ENCODE measurements at places on chromosomes 6 and 20.

- DNase-seq, result no peak
Measured at GRCh38 chr6:90369024-90369519, 72.4 kb upstream of the BACH2 start.

DNA sequence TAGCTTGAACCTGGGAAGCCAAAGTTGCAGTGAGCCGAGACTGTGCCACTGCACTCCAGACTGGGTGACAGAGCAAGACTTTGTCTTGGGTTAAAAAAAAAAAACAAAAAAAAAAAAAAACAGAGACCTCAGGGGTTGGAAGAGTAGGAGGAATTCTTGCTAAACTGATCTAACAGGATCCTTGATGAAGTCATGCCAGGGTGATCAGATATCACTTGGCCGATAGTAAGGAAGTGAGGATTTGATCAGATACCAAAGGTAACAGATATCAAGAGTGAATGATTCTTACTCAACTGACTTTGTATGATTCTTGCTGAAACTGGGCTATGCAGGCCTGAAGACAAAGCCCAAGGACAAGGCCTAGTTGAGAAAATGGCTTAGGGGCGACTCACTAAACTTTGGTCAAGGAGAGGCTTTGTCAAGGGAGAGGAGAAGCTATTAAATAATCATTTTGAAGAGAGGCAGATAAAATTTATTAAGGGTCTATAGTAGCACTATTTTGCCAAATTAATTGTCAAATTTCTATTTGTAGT lies 624.7 kb downstream of the UTRN start:
- no peak for DNase-seq

DNA sequence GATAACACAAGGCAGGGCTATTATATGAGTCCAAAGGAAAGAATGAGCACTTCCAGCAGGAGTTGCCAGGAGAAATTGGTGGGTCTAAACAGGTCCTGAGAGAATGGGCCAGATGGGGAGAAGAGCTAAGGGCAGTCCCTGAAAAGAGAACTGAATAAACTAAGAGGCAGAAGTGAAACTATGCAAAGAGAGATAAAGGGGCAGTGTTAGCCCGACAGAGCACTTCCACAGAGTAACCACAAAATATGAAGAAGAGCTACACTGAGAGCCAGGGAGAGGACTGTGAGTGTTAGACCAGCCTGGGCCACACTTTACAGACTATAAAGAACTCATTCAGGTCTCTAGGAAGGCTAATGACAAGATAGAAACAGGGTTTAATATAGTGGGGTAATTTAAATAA lies 43.8 kb downstream of the RALGAPA2 start:
- DNase-seq, result no peak

DNA sequence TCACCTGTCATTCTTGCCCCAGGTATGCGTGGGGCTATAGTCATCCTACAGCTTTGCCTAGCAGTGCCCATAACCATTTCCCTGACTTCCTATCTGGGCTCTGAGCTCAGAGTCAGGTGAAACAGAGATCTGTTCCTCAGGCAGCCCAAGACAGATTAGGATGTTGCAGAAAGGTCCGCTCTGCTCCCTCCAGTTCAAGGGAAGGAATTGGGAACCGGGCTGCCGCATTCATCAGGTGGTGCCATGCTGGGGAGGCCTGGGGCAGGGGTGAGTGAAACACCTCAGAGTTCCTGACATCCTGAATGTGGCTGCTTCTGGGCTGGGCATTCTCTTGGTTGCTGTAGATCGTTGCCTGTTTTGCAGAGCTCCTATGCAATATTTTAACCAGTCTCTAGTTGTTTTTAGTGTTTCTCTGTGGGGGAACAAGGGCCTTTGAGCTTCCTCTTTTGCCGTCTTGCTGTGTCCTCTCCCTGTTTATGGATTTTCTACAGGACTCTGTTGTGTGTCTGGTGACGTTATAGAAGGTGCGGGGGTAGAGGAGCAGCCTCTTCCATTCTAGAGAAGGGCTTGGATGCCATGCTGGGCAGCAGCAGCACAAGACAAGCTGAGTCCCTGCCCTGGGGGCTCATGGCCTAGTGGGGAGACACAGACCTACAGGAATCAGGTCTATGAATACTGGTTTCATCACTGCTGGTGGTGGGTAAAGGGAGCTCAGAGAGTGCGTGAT lies 9.2 kb downstream of the ENTPD6 start:
- DNase-seq, result no peak

GRCh38 chr6:34508425-34508824 lies 42.5 kb downstream of the PACSIN1 start:
- no peak for DNase-seq

DNA sequence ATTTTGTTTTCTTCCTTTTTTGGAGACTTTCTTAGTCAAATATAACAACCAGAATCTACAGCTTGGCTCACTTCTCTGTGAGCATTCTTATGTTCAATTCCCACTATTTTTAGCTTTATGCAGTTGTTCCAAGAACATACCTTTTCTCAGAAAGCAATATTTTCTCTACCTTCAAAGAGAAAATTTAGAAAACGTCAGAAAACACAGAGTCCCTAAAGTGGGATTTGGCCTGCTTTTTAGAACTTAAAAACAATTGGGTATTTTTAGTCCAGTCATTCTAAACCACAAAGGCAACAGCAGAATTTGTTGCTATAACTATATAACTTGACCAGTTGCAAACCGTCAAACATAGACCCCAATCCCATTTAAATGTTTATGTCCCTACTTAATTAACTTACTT lies 133.1 kb downstream of the MOXD1 start:
- no peak for DNase-seq

- no peak for DNase-seq
Measured at GRCh38 chr6:170130771-170131241, 160.1 kb downstream of the DLL1 start.

GRCh38 chr6:143901885-143902750 lies 37.8 kb downstream of the ZC2HC1B start:
- DNase-seq, result no peak

Measured in activated T-helper 1 cell treated with anti-CD3 and anti-CD28 coated beads, Interleukin-2, amount 50 U/mL, for 16 hours (primary cell).